ENCODE measurements at places on chromosomes 12 and 14.

DNA sequence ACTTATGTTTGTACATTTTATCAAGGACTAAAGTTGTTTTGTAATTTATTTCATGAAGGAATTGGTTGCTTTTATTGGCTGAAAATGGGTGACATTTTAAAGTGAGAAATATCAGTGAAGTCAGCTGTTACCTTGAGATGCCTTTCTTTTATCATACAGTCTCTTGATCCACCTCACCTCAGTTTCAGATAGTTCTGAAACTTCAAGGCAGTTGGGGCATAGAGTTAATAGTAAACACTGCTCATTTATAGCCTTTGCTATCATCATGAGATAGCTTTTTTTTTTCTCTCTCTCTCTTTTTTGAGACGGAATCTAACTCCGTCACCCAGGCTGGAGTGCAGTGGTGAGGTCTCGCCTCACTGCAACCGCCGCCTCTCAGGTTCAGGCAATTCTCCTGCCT, 76.7 kb downstream of the MON2 start:
- DNase-seq: no peak

DNA sequence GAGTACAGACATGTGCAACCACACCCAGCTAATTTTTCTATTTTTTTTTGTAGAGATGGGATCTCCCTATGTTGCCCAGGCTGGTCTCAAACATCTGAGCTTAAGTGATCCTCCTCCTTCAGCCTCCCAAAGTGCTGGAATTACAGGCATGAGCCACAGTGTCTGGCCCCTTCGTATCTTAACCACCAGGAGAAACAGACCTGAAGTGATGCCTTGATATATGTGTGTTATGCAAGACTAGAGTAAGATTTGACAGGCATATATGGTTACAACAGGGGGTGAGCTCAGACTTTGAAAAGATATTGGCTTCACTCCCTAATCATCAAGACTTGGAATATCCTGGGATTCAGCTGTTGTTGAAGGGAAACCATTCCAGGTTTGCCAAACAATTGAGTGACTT, 10.7 kb upstream of the GALNT6 start:
- DNase-seq: no peak

GRCh38 chr14:30527196-30527595, 31.8 kb upstream of the G2E3 start:
- DNase-seq: no peak

DNA sequence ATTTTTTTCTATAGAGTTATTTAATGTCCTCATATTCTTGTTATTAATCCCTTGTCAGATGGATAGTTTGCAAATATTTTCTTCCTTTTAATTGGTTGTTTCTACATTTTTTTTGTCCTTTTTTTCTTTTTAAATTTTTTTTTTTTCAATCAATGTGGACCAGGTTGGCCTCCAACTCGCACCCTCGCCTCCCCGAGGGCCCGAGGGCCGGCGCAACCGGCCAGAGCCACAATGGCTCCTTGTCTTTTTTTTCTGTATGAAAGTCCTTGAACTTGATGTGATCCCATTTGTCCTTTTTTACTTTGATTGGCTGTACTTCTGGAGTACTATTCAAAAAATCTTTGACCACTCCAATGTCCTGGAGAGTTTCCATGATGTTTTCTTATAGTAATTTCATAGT, 17.7 kb upstream of the SLCO1B1 start:
- DNase-seq: no peak

DNA sequence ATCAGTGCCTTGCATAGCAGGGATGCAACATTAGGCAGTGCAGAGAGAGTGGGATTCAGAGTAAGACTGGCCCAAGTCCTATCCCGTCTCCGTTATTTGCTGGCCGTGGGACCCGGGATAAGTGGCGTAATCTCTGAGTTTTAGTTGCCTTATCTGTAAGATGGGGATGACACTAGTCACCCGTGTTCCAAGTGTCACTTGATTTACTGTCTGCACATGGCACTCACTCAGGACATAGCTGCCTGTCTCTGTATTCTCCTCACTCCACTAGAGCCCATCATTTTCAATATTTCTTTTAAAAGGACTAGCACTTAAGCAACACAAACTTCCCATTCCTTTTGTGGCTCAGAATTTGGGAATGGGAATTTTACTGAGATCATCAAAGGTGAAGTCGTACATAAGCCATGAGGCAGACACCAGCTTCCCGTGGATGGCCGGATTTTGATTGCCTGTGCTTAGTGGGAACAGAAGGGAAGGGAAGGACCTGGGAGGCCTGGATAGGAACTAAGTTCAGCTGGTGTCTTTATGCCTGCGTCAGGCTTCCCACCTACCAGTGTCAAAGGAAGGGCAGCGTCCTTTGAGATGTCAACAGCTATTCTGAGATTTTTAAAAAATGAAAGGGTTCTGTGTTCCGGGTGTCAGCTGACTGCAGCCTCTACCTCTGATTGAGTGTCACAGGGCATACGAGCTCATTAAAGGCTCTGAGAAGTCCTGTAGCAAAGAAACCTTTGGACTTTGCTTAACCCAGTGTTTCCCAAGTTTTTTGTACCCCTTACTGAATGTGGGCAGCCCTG, 361.4 kb downstream of the CACNA1C start:
- no peak for DNase-seq

DNA sequence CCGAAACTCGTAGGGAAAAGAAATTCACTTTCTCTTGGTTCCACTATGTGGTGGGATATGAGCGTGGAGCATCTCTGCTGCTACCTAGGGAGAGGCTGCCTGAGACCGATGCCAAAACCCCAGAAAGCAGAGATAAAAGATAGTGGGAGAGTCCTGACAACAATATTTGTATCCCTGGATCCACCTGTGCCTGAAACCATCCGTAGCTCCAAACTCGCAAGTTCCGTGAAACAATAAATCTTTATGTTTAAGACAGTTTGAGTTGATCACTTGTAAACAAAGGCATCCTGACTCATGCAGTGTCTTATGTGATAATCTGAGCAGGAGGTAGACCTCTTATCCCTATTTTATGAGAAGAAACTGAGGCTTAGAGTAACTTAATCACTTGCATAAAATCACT, 2.9 kb downstream of the MAP1LC3B2 start:
- no peak for DNase-seq

GRCh38 chr12:96104566-96104965, 69.2 kb upstream of the LTA4H start:
- no peak for DNase-seq

DNA sequence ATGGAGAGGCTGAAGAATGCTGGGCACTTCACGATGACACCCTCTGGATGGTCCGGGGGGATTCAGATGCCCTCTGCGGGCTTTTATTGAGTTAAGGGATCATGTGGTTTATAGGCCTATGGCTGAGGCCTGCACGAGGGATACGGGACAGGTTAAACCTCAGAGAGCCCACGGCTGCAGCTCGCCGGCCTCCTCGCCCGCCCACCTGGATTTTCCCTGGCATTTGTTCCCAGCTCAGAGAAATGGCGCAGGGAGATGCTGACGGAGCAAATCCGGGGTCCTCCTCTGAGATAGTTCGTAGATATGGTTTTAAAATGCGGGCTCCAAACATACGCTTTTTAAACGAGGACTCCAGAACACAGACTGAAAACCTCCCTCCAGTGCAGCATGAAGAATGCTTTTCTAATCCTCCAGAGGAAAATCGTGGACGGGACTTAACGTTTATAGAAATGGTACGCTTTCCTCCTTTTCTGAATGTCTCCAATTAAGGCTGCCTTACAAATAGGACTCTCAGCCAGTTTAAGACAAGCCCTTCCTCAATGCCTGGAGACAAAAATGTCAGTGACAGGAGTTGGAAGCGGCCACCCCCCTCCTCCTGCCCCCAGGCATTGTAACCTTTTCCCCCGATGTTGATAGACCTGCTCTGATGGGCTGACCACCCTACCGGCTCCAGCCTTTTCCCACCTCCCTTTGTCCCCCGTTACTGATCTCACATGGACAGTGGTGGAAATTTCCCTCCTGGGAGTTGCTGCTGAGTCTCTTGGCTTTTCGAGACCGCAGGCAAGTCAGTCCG, 16.6 kb downstream of the CCND2 start:
- no peak for DNase-seq
